ENCODE measurements at places on chromosomes 2 and 18. TPM values are rescaled to one million over a fixed set of nuclear protein-coding genes. Genes with fewer than 3 reads are reported as not detected.

Gene EN1
- total RNA-seq, result 12.6 TPM

Gene DUSP28
- total RNA-seq, result 5.0 TPM

Gene ERBB4
- total RNA-seq, result 10.2 TPM

Gene RAX
- not detected for total RNA-seq

Gene AKAIN1
- total RNA-seq, result not detected

Gene RNMT
- 35.8 TPM for total RNA-seq

DNA sequence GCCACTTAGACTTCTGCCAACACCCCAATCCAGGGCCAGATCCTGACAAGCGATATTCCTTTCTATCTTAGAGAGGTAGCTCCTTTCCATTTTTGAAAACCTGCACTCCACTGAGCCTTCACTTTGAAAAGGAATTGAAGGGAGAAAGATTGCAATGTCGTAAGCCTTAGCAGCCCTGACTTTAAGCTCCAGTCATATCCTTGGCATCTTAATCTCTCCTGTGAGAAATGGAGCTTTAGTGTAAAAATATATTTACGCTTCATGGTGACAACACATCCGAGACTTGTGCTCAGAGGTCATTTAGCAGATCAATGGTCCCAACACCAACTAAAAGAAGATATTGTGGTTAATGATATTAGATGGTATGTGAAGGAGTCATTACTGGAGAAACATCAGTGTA, 235.8 kb upstream of the MEX3C start:
- no peak overlapping the region for H3K4me3 ChIP-seq
- H3K27me3 ChIP-seq, result no peaks in the 10 kb centered on the region
- H3K4me1 ChIP-seq, result no peaks in the 10 kb centered on the region
- no peaks in the 10 kb centered on the region for H3K36me3 ChIP-seq

DNA sequence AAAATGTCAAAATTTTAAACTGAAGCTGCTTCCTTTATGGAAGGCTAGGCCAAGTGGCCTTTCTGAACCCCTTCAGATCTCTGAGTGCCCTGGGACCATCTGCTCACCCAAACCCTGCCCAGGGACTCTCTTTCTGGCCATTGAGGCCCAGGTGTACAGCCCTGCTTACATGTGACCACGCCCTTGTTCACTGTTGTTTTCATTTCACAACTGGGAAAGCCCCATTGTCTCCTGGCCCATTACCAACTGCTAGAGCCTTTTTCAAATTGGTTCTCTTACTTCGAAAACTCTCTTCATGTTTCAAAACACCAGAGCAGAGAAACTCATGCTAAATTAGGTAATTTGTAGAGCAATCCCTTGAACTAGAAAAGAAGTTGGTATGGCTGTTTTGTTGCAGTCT, 219.5 kb upstream of the TANK start:
- H3K4me1 ChIP-seq, result no peaks in the 10 kb centered on the region
- H3K4me3 ChIP-seq, result no peak overlapping the region
- no peaks in the 10 kb centered on the region for H3K27me3 ChIP-seq
- peak overlapping the region; percentile 68 for H3K27ac ChIP-seq

- H3K36me3 ChIP-seq, result no peaks in the 10 kb centered on the region
- DNase-seq, result no peak
- H3K27me3 ChIP-seq, result no peaks in the 10 kb centered on the region
- no peaks in the 10 kb centered on the region for H3K4me1 ChIP-seq
- H3K4me3 ChIP-seq, result no peak overlapping the region
These were observed 365.2 kb downstream of the FBXO15 start for GRCh38 chr18:73782405-73782804.

- peaks cover 5% of the 10 kb centered on the region for H3K4me1 ChIP-seq
- H3K27ac ChIP-seq, result no peak overlapping the region
- H3K36me3 ChIP-seq, result no peaks in the 10 kb centered on the region
- H3K4me3 ChIP-seq, result peak overlapping the region; percentile 63
- H3K27me3 ChIP-seq, result peaks cover 82% of the 10 kb centered on the region
These were observed 784 bp downstream of the CRACDL start for GRCh38 chr2:98935111-98935770.

DNA sequence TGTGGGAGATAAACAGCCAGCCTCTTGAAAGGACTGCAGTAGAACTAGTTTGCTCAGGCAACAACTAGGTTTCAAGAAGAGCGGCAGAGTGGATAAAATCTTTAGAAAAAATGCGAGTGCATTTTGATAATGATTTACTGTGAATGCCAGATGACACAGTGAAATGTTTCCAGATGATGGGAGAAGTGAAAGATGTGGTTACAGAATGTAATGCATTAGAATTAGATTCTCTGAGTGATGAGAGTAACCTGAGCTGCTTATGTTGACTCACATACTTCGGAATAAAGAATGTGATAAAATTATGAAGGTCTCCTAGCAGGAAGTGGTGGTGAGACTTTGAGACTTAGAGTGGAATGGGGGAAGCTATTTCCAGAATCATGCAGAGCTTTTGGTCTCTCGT, 184.3 kb downstream of the GULP1 start:
- DNase-seq, result no peak
- H3K4me1 ChIP-seq, result peaks cover 20% of the 10 kb centered on the region
- no peak overlapping the region for H3K27ac ChIP-seq
- H3K27me3 ChIP-seq, result no peaks in the 10 kb centered on the region

GRCh38 chr2:207107551-207107950, 58.2 kb downstream of the KLF7 start:
- H3K27ac ChIP-seq, result peak overlapping the region; percentile 17
- no peaks in the 10 kb centered on the region for H3K27me3 ChIP-seq
- H3K36me3 ChIP-seq, result peaks cover 4% of the 10 kb centered on the region
- no peak overlapping the region for H3K4me3 ChIP-seq
- DNase-seq, result no peak

- DNase-seq, result no peak
- H3K27ac ChIP-seq, result no peak overlapping the region
- H3K4me3 ChIP-seq, result no peak overlapping the region
These were observed 19.1 kb upstream of the LRRTM1 start for GRCh38 chr2:80323610-80324009.

GRCh38 chr2:84971510-84972206, 697 bp downstream of the KCMF1 start:
- no peaks in the 10 kb centered on the region for H3K27me3 ChIP-seq
- H3K4me3 ChIP-seq, result peak overlapping the region; percentile 96
- DNase-seq, result peak; percentile 44

DNA sequence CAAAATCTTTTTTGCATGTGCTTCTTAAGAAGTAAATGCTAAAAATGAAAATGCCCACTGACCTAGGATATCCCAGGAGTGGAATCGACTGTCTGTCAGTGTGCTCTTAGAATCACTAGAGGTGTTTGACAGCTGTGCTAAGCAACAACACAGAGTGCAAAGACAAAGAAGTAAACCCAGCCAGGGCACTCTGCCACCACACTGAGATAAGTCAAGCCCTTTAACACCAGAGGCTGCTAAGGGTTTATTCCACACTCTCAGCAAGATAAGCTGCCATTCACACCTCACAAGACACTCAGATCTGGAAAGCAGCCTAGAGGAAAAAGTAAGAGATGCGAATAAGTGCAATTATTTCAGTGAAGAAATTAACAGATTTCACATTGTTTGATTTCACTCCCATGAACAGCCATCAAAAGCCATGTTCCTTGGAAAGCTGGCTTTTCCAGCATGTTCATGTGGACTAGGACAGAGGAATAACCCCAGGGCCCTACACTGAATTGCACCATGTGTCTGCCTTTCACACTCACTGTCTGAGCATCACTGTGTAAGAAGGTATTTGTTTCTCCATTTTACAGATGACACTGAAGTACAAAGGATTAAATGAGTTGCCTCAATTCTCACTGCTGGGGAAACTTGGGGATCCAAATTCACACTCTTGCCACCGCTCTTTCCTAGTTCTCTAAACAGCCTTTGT, 6.0 kb upstream of the BMP10 start:
- no peak overlapping the region for H3K27ac ChIP-seq
- H3K36me3 ChIP-seq, result no peaks in the 10 kb centered on the region
- H3K4me3 ChIP-seq, result no peak overlapping the region

DNA sequence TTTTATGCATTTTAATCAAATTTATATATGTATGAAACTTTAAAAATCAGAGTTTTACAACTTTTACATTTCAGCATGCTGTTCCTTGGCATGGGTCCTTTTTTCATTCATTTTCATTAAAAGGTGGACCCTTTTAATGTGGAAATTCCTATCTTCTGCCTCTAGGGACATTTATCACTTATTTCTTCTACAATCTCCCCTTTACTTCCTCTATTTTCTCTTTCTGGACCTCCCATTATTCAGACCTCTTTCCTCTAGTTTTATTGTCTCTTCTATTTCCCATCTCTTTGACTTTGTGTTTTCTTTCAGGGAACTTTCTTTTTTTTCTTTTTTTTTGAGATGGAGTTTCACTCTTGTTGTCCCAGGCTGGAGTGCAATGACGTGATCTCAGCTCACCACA, 5.7 kb downstream of the PROC start:
- H3K27me3 ChIP-seq, result peaks cover 60% of the 10 kb centered on the region
- peaks cover 12% of the 10 kb centered on the region for H3K4me1 ChIP-seq
- no peaks in the 10 kb centered on the region for H3K36me3 ChIP-seq
- peak overlapping the region; percentile 65 for H3K4me3 ChIP-seq
- H3K27ac ChIP-seq, result no peak overlapping the region

- no peak overlapping the region for H3K4me3 ChIP-seq
- H3K36me3 ChIP-seq, result no peaks in the 10 kb centered on the region
- DNase-seq, result no peak
- peaks cover 5% of the 10 kb centered on the region for H3K4me1 ChIP-seq
- no peaks in the 10 kb centered on the region for H3K27me3 ChIP-seq
These were observed 149.3 kb downstream of the EML6 start for GRCh38 chr2:54872780-54873179.

GRCh38 chr2:151869291-151869690, 41.1 kb upstream of the ARL5A start:
- no peak for DNase-seq
- H3K4me3 ChIP-seq, result no peak overlapping the region
- H3K36me3 ChIP-seq, result peaks cover 6% of the 10 kb centered on the region
- H3K27ac ChIP-seq, result no peak overlapping the region

DNA sequence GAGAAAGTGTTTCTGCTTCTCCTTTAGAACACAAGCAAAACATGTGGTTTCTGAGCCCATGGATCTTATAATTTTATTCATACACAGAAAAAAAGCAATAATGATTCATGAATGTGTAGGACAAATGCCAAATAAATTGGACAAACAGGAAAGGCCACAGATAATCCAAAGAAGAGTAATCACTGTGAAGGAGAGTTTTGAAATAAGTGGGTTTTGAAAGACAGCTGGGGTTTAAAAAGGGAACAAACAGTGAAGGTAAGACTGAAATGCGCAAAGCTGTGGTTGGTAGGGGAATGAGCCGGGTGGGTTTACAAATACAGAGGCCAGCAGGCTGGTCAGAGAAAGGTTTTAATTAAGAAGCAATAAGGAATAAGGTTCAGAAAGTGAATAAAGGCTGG, 50.0 kb upstream of the MBOAT2 start:
- H3K27me3 ChIP-seq, result no peaks in the 10 kb centered on the region
- peaks cover 2% of the 10 kb centered on the region for H3K36me3 ChIP-seq
- H3K4me1 ChIP-seq, result peaks cover 5% of the 10 kb centered on the region
- H3K4me3 ChIP-seq, result no peak overlapping the region
- no peak for DNase-seq
- no peak overlapping the region for H3K27ac ChIP-seq

DNA sequence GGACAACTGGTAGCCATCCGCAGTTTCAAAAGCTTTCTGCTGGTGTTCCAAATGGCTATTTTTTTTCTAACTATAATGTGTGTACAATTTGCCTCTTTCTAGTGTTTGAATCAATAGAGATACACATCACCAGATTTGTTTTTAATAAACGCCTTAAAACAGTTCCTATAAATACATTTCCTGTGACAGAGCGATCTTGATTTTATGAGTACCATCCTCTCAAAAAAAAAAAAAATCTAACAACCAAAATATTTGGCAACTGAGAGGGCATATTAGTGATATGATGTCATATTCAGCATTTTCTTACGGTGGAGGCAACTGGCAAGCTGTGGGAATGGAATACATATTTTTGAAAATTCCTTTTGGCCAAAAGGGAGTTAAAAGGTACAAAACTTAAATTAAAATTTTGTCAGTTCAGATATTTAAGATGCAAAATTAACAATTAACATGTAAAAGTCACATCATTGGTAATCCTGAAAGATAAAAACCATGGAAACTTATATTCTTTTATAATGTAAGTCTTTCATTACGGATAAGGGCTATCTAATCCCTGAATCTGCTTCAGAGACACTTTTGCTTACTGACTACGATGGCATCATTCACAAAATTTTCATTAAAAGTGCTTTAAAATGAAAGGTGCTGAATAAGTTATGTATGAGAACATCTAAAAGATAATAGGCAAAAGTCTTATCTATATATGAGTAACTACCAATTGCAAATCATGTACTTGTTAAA, 268.4 kb downstream of the TCF4 start:
- H3K4me1 ChIP-seq, result peaks cover 65% of the 10 kb centered on the region
- no peaks in the 10 kb centered on the region for H3K36me3 ChIP-seq
- no peak for DNase-seq
- peak overlapping the region; percentile 41 for H3K4me3 ChIP-seq
- peaks cover 6% of the 10 kb centered on the region for H3K27me3 ChIP-seq
- no peak overlapping the region for H3K27ac ChIP-seq

All from neural crest cell (in vitro differentiated cells).